ENCODE measurements at places on chromosomes 3 and 15.

- DNase-seq = no peak
Observed at GRCh38 chr15:49079340-49080039, 33.2 kb upstream of the SECISBP2L start.

GRCh38 chr15:79923515-79924169 lies 26.8 kb upstream of the MTHFS start:
- DNase-seq = peak; percentile 98

- no peak for DNase-seq
Observed at GRCh38 chr15:62756326-62756994, 286.1 kb upstream of the TPM1 start.

DNA sequence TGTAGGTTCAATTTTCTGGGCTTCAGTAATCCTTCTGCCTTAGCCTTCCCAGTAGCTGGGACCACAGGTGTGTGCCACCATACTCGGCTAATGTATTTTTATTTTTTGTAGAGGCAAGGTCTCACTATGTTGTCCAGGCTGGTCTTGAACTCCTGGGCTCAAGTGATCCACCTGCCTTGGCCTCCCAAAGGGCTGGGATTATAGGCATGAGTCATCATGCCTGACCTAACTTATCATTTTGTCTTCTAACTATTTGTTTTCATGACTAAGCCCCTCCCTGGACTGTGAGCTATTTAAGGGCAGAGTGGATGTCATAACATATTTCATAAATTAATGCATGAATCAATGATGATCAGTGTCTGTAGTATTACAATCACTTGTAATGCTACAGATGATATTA lies 56.1 kb upstream of the PIAS1 start:
- DNase-seq = no peak

DNA sequence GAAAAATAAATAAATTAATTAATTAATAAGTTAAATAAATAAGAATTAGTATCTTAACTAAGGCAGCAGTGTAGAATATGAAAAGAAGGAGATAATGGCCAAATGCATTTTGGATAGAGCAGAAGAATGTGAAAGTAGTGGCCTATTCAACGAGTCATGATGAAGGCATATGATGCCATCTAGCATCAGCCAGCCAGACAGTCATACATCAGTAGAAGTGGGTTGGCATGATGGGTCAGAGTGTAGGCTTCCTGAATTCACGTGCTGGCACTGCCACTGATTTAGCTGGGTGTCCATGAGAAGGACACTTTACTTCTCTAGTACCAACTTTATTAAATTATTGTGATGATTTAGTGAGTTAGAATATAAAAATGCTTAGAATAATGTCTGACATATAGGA lies 256.1 kb upstream of the ARPP21 start:
- no peak for DNase-seq

DNA sequence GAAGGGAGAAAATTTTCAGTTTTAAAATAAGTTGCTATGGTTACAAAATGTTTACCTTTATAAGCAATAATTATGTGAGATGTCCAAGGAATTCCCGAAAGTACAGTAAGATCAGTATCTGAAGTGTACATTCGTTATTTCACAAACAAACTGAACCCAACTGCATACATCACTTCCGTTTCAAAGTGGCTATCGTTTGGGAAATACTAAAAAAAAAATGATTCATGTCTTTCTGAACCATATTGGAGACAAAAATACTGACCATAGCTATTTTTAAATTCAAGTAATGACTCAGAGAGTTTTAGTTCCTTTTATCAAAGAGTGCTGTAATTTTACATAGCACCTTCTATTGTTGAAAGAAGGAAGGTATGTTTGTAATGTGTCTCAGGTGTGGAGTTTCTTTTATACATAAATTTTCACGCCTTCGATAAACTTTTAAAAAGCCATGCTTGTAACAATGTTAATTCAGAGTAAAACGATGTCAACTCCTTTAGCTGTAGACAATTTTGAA lies 8.0 kb upstream of the ANKRD28 start:
- DNase-seq = no peak

- DNase-seq = no peak
Observed at GRCh38 chr3:186290796-186291195, 71.2 kb downstream of the DGKG start.

DNA sequence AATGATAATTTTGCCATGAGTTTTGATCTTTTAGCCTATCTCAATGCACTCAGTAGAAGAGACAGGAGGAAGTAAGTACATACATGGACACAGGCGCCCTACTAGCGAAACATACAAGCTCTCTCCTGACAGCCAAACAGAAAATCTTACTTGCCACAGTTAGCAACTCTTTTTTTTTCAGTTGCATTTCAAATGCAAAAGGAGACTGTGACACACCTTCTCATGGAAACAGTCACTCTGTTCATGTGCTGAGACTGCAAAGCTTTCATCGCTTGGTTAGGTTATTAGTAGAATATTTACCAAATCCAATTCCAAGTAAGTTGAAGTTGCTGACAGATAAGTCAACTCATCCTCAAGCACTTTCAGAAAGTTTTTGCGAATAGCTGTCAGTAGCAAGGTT lies 223.3 kb downstream of the FOXP1 start:
- peak; percentile 62 for DNase-seq

- no peak for DNase-seq
Observed at GRCh38 chr3:50405249-50405648, 45.9 kb upstream of the TMEM115 start.

GRCh38 chr3:2420919-2421318 lies 322.3 kb downstream of the CNTN4 start:
- no peak for DNase-seq

DNA sequence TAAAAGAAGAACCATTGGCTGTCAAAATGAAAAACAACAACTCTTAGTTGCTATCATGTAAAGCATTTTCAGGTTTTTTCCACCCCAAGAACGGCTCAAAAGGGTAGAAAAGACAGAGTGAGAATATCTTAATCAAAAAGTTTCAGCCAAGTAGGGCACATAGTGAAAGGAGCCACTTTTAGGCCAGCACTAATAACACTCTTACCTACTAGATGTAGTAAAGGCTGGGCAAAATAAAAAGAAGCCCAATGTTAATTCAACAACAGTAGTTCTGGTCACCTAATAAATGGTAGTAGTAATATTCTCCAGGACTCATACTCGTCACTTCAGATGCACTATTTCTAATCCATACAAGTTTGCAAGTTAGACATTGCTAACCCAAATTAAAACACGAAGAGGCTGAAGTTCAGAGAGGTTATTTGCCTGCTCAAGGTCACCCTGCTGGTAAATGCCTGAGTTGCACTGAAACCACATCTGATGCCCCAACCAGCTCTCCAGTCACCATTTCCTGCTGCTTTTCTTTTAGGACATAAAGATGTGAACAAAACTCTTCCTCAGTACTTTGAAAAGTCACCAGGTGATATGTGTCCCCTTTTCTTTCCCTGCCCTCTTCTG lies 7.5 kb downstream of the GOLIM4 start:
- DNase-seq = no peak

GRCh38 chr3:130426206-130426605 lies 80.7 kb downstream of the COL6A5 start:
- no peak for DNase-seq

DNA sequence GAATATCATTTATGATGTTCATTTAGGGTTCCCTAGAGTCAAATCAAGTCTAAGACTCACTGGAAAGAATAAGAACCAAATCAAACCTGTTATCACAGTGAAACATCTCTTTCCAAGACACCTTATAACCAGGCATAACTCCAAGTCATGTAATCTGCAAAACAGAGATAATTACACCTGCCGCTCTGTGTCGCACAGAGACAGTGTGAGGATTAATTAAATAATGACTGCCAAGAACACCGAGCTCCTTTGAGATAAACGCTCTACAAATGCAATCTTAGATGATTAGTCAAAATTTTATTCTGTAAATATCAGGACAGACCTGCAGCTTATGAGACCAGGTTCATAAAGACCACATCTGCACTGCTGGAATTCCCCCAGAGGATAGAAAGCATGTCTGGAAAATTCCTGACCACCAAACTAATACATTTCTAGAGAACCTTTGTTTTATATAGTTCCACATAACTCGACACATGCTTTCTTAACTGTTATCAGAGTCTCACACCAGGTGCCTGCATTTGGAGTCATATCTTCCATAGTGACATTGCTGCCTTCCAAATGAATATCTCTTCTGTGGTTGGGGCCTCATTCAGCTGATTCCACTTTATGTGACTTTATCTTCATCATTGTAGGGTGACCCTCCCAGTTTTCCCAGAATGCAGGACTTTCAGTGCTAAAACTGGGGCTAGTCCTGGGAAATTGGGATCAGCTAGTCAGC lies 252.8 kb downstream of the CD47 start:
- no peak for DNase-seq

DNA sequence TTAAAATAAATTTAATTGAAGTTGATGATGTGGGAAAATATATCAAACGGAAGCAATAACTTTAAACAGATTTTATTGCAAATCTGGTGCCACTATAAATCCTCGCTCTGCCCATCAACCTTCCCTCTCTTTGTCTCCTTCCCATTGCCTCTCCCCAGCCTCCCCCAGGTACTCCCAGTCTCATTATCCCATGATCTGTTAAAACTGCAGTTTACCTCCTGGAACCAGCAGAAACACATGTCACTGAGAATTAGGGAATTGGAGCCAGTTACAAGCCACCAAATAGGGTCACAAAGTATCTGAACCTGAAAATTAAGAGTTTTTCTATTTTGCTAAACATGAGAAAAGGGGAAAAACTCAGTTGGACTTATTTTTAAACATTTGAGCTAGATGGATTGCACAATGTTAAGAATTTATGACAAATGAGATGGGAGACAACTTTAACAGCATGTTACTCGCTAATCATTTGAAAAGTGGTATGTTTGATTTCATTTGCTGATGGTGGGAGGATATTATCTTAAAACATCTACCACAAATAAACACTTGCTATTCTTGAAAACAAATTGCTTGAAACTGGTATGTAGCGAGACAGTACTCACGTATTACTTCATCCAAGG lies 2.4 kb downstream of the PLCH1 start:
- no peak for DNase-seq

GRCh38 chr15:85350395-85350794 lies 30.0 kb upstream of the AKAP13 start:
- DNase-seq = no peak

- DNase-seq = no peak
Observed at GRCh38 chr3:5080779-5081550, 41.1 kb upstream of the ARL8B start.

DNA sequence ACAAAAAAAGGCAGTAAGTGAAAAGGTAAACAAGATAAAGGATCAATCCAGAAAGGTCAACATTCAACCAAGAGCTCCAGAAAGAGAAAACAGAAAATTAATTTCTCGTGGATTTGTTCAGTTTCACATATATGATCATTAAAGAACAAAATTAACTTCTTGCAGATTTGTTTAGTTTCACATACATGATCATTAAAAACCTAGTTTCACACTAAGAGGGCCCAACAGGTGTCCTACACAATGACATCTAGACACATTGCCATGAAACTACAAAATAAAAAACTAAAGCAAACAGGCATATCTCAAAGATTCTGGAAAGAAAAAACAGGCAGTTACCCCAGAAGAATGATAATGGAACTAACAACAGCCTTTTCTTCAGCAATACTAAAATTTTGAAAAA lies 22.1 kb downstream of the PHC3 start:
- no peak for DNase-seq

DNA sequence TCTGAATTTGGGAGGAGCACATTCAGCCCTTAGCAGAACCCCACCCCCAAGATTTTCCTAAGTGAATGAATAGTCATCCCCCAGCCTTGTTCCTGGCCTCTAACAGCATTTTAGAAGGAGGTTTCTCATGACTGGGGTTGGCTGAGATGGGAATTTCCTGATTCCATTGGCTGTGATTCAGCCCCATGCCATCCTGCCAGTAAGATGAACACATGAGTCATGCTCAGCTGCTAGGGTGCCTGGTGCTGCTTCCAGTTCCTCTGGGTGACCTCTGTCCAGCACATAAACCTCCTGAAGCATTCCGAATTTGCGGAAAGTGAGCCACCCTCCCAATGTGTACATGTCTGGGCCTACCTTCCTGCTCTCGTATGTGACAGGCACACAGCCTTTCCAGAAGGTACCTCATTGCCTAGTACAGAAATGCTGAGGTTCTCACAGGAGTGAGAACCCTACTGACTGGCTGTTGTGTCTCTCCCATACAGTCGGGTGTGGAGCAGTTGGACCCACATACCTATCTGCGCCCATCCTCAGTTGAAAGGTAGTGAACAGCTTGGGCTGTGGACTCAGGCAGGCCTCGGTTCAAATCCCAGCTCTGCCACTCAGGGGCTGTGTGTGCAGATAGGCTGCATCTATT lies 91.7 kb downstream of the APBA2 start:
- no peak for DNase-seq

DNA sequence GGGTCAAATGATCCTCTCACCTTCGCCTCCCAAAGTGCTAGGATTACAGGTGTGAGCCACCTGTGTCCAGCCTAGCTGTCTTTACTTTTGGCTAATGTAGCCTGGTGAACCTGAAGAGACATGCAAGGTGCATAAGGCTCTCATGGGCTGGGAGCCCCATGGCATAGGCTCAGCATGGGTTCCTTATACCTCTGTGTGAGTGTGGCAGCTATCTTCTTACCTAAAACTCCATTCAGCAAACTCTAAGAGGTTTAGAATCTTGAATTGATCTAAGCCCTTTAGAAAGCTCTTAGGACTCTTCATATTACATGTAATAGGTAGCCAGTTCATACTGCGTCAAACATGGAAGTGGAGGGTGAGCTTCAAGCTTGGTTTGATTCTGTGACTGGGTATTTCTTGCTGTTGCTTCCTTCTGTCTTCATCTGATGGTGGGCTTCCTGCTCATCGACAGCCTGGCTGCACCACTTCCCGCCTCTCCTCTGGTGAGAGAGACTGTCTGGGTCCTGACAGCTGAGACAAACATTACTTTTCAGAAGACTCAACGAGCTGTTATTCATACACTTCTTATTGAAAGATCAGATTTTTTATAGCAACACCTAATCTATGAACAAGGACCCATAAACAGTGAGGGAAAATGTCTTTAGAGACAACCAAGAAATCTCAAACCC lies 19.2 kb upstream of the TKT start:
- DNase-seq = no peak

- no peak for DNase-seq
Observed at GRCh38 chr3:22922317-22922716, 280.8 kb upstream of the UBE2E2 start.

DNA sequence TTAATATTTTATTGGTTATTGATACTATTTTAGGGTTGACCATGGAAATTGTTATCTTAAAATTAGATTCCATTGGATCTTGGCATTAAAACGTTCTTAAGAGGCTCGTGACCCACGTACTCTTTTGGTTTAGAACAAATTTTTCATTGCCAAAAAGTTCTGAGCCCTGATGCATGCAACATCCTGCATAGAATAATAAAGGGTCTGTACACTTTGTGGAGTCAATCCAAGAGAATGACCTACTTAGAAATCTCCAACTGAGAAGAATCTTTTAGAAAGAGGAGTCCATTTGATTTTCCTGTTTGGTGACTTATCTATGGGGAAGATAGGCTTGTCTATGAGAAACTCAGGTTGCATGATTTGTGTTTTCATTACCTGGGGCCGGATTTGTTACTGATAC lies 404.2 kb upstream of the RGMA start:
- no peak for DNase-seq

DNA sequence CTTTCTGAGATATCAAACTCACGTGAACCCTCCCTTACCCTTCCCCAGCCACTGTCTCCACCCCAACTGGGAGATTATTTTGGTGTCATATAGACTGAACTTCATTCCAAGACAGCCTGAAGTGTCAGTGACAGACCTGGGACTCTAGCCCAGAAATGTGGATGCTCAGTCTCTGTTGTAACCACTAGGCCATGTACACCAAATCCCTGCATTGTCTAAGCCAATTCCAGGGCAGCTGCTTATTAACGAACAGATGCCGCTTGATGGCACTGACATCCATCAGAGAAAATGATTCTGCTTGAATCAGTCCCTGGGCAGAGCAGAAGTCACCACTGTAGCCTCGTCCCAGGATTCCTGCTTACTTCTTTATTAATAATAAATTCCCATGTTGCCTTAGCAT lies 305.5 kb downstream of the GRM7 start:
- no peak for DNase-seq
